ENCODE measurements at places on chromosomes 5 and 9.

DNA sequence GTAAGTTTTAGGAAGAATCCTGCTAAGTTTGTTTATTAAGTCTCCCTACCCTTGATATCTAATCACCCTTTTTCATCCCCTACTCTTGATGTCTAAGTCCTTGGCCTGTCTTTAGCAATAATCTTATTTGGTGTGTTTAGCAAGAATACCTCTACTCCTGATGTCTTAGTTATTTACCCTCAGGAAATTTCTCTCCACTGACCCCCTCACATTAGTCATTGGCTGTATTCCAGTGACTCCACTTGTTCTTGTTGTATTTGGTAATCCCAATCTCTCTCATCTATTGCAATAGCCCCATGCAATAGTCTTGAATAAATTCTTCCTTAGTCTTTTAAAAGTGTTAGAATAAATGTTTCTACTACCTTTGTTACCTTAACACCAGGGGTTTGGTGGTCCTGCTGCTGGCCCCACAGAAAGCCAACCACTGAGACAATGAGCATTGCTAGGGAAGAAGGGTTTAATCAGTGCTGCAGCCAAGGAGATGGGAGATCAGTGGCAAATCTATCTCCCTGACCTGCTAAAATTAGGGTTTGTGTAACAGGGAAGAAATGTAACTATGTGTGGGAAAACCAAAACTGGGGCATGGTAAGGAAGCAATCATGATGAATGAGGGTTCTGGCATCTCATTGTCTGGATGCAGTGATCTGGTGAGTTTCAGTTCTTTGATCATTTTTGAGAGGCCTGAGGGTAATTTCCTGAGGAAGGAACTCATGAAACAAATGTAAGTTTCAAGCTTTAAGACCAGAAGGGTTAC, 236.4 kb upstream of the DAB2 start:
- no peak for DNase-seq

GRCh38 chr5:133904641-133905040, 63.8 kb downstream of the C5orf15 start:
- no peak for DNase-seq

DNA sequence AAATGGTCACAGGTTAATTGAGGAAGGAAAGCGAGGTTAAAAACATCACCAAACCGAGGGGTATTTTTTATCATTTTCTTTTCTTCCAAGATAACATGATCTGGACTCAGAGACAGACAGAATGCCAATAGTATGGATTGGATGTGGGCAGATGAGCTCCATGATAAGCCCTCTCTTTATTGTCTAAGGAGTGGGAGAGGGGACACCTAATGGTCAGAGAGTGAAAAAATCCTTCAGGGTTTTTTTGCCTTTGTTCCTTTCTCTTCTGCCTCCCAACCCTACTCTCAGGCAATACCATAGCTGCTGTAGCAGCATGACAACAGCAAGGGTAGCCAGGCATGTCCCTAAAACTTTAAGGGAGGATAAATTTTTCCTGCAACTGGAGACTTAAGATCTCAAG, 94.7 kb downstream of the DIRAS2 start:
- no peak for DNase-seq

DNA sequence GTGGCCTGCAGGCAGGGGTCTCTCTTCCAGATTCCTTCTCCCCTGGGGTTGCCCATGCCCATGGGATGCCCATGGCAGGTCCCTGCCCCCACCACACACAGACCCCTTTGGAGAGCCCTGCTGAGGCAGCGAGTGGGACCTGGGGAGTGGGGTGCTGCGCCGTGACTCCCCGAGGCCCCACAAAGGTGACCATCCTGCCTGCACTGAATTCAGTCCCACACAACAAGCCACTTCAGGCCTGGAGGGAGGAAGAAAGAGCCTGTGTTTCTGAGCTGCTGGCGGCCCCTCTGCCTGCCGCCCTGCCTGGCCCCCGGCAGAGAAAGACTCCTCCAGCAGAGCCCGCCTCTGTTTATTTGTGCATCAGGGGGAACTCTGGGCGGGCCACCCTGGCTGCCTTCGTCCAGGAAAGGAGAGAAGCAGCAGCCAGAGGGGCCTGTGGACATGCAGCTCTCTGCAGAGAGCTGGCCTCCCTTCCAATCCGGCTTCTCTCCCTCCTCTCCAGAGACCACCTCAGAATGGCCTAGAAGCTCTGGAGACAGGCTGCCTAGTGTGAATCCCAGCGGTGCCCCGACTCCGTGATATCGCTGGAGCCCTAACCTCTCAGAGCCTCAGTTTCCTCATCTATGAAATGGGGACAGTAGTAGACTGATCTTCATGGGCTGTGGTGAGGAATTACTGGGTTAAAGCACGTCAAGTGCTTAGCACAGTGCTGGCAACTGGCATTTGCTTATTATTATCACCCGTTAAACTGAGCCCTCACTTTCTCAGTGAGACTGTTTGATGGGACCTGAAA, 72.9 kb downstream of the COL27A1 start:
- DNase-seq, result no peak

DNA sequence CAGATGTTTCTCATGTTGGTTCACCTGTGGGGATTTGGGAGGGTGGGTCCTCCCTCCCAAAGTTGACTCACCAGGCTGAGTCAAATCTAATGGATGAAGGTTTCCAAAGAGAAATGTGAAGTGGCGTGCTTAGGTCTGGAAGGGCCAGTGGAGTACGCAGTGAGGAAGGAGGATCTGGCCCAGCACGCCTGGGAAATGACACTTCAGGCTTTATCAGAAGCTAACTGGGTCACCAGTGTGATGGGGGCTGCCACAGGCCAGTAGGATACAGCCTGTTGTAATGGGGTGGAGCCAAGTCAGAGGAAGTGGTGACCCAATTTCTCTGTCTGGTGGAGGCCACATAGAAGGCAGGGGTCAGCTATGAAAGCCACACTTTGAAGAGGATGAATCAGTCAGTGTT, 18.0 kb downstream of the POLR1E start:
- DNase-seq, result no peak

GRCh38 chr5:150254363-150254762, 35.2 kb downstream of the CAMK2A start:
- DNase-seq, result no peak

DNA sequence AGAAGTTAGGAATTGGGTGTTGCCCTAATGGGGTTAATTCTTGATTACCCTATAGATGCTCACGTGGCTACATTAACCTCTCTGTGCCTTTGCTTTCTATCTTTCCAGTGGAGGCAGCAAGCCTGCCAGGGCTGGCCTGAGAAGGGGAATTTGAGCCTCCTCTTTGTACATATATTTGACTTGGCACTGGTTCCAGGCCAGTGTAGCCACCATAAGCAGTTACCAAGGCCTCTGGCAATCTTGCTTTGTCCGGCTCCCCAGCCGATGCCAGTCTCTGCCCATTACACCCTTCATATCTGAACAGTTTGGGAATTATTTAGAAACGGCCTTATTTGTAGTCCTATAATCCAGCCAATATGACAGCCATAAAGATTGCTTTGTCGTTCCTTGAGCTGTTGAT, 58.6 kb upstream of the PPARGC1B start:
- no peak for DNase-seq

- peak; percentile 18 for DNase-seq
Measured at GRCh38 chr9:92206488-92206887, 87.0 kb downstream of the IARS1 start.

- DNase-seq, result no peak
Measured at GRCh38 chr9:20811872-20812271, 127.8 kb downstream of the FOCAD start.

GRCh38 chr5:116566251-116566650, 8.4 kb downstream of the SEMA6A start:
- DNase-seq, result no peak

GRCh38 chr9:126338945-126339344, 12.3 kb downstream of the MVB12B start:
- no peak for DNase-seq

DNA sequence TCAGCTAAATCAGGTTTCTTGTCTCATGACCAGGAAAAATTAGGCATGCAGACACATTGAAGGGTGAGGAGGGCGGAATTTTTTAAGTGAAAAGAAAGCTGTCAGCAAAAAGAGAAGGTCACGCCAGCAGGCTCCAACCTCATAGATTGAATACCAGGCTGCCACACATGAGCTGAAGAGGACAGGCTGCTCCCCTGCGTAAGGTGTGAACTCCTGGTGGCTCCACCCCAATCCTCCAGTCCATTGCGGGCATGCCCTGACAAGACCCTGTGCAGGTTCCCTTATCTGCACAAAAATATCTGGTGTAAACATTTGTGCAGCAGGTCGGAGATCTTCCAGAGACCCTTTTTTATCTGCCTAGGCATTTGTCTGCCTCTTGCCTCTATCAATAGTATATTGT, 22.9 kb upstream of the TEX10 start:
- no peak for DNase-seq

GRCh38 chr9:113042884-113043657, 13.5 kb downstream of the ZFP37 start:
- no peak for DNase-seq

DNA sequence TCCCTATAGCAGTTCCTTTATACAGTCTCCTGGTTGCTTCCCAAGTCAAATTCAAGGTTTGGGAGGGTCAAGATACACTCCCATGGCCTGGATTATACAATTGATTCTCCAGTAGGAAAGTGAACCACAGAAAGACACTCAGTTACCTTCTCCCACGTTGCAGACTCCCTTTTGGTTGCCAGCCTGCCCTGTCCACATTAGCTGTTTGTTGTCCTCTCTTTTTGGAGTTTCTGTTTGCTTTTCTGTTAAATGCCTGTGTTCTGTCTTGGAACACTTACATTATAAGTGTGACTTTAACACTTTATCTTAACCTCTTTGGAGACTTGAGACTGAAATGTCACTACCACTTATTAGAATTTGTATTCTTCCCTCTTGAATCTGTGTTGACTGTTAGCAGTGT, 30.3 kb downstream of the COMMD10 start:
- DNase-seq, result no peak

DNA sequence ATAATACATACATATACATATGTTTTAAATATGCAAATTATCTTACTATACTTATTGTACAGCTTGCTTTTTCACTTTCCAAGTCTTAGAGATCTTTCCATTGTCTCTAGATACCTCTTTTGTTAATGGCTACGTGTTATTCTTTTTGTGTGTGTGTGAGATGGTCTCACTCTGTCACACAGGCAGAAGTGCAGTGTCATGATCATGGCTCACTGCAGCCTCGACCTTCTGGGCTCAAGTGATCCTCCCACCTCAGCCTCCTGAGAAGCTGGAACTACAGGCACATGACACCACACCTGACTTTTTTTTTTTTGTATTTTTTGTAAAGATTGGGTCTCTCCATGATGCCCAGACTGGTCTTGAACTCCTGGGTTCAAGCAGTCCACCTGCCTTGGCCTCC, 2.8 kb downstream of the OSMR start:
- no peak for DNase-seq

- DNase-seq, result no peak
Measured at GRCh38 chr9:86876621-86877196, 70.6 kb downstream of the GAS1 start.

- no peak for DNase-seq
Measured at GRCh38 chr5:178560911-178561310, 29.3 kb downstream of the COL23A1 start.

GRCh38 chr5:180633283-180634177, 15.9 kb downstream of the FLT4 start:
- no peak for DNase-seq

- no peak for DNase-seq
Measured at GRCh38 chr5:36660397-36661049, 54.1 kb downstream of the SLC1A3 start.

- DNase-seq, result peak; percentile 53
Measured at GRCh38 chr5:145946112-145946861, 9.9 kb downstream of the SH3RF2 start.

- DNase-seq, result no peak
Measured at GRCh38 chr9:77175151-77175550, 2.2 kb upstream of the VPS13A start.

- no peak for DNase-seq
Measured at GRCh38 chr9:93300175-93300572, 116.2 kb downstream of the WNK2 start.

DNA sequence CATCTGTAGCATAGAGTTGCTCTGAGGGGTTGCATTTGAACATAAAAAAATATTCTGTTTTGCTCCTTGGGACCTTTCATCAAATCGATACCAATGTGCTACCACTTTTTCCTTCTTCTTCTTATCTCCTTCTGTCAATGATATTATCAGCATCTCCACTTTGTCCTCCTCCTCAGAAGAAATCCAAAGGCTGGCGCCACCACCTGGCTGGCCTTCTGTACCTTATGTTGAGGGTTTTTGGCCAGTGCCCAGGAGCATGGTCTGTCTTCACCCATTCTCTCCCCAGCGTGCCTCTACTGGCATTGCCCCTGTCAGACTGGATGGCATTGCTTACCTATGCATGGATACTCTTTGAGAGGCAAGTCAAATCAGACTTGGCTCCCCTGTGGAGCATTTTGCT, 167.2 kb downstream of the CFAP90 start:
- DNase-seq, result no peak

GRCh38 chr5:180598316-180598701, 7.0 kb upstream of the SCGB3A1 start:
- DNase-seq, result peak; percentile 5

GRCh38 chr9:35051069-35051967, 21.1 kb downstream of the VCP start:
- DNase-seq, result peak; percentile 55

DNA sequence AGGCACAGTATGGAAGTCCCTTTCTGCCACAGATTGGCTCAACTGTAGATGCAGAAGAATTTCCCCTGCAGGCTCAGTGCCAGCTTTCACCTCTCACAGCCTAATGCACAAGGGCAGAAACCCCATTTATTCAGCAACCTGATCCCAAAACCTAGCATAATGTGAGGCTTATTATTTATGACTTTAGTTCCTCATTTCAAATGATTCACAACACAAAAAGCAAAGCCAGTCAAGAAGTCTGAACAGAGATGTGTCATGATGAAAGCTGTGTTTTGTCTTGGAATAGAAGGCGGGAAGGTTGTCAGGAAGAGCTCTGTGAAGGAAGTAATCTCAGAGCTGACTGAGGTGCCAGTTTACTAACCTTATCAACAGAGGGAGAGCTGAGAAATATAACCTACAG, 369.7 kb downstream of the LRRC70 start:
- DNase-seq, result no peak
